Neural crest cell (in vitro differentiated cells): ENCODE measurements at places on chromosomes 2 and 18. TPM values are rescaled to one million over a fixed set of nuclear protein-coding genes. Genes with fewer than 3 reads are reported as not detected.
A peak's percentile ranks its signal among the peaks of the same experiment; 100 is the strongest.

The ASB18 gene
- not detected in 2 replicates for total RNA-seq

DNA sequence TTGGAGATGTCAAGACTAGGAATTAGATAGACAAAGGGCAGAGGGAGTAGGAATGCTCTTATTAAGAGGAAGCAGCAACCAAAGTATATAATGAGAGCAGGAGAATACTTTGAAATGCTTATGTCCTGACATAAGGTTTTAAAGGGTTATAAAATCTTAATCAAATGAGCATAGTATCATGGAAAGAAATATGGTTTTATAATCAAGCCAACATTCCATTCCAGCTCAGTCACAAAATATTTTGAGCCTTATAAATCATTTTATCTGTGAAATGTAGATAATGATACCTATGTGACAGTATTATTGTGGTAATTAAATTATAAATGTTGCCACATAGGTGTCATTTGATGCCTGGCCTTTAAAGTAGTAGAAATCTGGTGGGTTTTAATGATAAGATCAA is 17.6 kb downstream of the VSNL1 start:
- no peak for DNase-seq

DNA sequence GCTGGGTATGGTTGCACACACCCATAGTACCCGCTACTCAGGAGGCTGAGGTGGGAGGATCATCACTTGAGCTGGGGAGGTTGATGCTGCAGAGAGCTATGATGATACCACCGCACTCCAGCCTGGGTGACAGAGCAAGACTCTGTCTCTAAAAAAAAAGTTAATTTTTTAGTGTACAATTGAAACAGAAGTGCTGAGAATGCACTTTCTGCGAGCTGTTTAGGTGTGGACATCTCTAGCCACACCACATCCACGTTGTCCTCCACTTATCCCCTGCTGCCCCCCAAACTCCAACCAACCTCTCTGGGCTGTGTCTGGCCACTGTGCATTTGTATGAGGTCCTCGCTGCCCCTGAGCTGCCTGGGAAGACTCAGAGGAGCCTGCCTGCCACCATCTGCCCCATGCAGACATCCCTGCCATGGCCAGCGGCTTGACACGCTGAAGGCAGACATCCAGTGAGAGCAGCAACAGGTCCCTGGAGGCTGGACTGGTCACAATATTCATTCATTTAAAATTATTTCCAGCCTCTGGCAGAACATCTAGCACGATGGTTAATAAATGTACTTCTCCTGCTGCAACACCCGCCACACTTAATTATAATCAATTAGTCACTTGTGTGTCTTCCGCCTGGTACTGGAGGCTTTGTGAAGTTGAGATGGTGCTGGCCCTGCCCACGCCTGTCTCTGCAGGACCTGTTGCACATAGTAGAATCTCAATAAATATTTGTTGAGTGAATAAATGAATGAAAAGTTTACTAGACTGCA is 3.7 kb upstream of the AFF3 start:
- no peak for DNase-seq

DNA sequence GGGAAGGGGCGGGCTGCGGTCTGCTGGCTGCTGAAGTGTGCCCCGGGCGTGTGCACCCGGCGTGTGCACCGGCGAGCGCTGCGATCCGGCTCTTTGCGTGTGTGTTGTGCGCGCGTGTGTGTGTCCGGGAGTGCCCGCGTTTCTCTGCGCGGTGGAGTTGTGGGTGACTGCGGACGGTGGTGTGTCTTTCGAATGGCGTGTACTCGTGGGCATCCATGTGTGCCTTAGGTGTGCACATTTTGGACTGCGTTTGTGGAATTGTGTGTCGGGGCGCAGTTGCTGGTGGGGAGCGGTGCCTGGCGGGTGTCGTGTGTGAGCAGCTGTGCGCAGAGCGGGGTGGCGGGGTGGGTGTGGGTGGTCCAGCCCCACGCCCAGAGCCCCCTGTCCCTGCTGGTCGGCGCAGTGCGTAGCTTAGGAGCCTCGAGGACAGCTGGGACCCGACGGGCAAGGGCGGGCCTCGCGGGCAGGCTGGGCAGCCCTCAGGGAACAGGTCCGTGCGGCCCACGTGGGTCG is 533 bp downstream of the HPCAL1 start:
- peak; percentile 16 for DNase-seq

DNA sequence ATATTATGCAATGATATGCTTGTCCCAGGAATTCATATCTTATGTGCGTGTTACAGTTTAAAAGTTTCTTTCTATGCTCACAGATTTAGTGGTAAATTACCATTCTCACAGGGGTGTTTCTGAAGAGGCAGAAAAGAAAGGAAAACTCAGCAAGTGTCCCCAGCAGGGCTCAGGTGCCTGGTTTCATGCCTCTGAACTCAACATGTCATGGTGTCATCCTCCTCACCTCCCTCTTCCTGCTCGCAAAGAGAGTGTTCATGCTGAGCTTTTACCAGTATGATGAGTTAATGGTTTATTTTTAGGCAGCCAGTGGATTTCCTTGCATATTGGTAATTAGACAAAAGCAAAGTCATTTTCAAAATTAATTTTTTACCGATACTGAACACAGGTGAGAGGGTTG is 492.9 kb upstream of the ZEB2 start:
- DNase-seq: no peak

The GRHL1 gene
- 2.0 and 3.4 TPM in 2 replicates for total RNA-seq

DNA sequence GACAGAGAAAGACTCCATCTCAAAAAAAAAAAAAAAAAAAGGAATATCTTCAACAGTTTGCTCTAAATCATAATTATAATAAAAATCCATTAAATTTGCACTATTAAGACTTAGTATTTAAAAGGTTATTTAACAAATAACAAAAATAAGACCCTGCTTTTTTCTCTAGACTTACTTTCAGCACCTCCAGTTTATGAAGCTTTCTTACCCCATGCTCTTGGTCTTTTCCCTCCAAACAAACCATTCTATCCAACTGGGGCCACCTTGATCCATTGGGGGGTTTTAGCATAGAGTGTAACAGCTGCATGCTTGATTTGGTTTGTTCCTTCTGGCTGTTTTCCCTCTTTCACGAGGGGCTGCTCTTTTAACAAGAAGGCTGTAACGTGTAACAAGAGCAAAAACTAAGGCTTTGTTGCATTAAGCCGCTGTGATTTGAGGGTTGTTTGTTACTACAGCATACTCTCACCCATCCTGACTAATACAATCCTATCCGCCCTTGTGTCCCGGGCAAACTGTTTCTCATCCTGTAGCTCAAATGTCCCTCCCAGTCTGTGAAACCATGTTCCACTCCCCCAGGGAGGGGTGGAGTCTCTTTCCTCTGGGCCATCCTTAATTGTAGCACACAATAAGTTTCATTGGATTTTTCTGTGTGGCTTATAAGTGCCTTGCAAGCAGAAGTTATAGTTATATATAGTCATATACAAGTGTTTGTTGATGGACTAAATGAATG is 9.6 kb upstream of the MYCN start:
- no peak for DNase-seq

The COL5A2 gene
- 62.6 and 68.7 TPM in 2 replicates for total RNA-seq

The USP34 gene
- total RNA-seq: 95.9 and 98.4 TPM in 2 replicates

DNA sequence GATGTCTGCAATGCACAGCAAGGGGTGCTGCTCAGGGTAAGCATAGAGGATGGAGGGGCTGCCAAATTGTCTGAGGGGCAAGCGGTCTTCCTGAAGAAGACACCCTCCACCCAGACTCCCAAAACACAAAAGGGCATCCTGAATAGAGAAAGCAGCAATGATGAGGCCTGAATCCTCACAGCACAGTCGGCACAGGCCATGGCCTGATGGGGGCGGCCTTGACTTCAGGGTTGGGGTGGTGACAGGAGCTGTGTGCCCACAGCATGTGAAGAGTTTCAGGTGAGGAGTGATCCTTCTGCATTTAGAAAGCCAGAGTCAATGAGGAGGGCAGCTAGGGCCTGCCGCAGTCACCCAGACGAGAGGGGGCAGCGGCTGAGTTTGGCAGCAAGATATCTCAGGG is 159.4 kb downstream of the GALNT14 start:
- no peak for DNase-seq
